A549 treated with CpdA at 1 μM for 4 hours (cell line): ENCODE measurements at places on chromosomes 1 and 21. TPM values are rescaled to one million over a fixed set of nuclear protein-coding genes. Genes with fewer than 3 reads are reported as not detected.

FCRLB gene
- 1.2 to 1.9 TPM (median 1.7 TPM) in 5 replicates for total RNA-seq

IGFN1 gene
- 0.90 to 1.5 TPM (median 1.1 TPM) in 5 replicates for total RNA-seq

VCAM1 gene
- 0.06 to 0.08 TPM in 2 of 5 replicates, not detected in the others for total RNA-seq

INSRR gene
- total RNA-seq = not detected in 5 replicates

COL6A1 gene
- 17.3 to 23.5 TPM (median 20.7 TPM) in 5 replicates for total RNA-seq
